ENCODE measurements at places on chromosomes 4 and X.

DNA sequence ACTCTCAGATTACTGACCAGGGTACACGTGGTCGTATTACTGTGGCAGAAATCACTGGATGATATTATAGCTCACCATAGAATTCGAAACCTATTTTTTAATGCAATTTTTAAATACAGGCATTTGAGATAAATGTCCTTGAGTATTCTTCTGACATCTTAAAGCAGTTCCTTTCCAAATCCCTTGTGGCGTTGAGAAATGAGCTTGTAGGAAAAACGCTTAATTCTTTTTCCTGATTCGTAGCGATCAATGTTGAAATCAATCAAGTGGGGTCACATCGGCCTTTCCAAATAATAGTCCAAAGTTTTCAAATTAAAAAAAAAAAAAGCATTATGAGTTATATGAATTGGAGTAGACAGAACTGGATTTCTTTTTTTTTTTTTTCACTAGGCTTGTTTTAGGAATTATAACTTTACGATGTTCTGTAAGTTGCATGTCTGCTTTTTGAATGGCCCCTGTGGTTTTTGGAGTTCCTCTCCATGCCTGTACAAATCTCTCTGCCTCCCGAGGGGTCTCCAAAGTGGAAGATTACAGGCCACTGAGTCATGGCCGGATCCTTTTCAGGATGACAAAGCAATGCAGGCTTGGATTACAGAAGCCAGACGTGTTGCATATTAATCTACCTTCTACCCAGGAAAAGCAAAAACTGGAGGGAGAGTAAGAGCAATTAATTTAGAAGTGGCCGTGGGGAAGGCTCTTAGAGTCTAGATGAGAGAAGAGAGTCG, 226.1 kb downstream of the SHOX start:
- DNase-seq, result no peak

GRCh38 chrX:136906921-136907510, 26.5 kb upstream of the RBMX start:
- no peak for DNase-seq

GRCh38 chr4:125049711-125050110, 265.0 kb upstream of the FAT4 start:
- no peak for DNase-seq

DNA sequence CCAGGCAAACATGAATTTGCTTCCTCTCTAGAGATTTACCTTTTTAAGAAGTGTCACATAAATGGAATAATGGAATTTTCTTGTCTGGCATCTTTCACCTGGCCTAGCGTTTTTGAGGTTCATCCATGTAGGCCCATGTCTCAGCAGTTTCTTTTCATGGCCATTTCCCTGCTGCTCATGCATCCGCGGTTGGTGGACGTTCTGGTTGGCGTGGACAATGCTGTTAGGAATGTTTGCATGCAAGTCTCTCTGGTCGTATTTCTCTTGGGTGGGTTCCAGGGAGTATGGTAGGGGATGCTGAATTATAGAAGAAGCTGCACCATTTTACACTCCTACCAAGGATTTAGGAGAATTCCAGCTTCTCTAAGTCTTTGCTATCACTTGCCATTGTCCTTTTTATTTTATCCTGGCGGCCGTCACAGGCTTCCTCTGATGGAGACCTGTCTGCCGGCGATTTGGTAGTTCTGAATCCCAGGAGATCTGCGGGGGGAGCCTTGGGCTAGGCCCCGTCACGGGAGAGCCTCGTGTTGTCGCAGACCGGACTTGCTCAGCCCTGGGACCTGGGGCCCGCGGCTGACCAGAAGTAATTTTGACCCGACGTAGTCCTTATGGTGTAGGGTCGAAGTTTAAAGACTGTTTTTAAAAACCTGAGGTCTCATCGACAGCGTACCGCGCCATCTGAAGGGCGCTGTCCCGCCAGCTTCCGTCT, 56.9 kb upstream of the TADA2B start:
- DNase-seq, result no peak

DNA sequence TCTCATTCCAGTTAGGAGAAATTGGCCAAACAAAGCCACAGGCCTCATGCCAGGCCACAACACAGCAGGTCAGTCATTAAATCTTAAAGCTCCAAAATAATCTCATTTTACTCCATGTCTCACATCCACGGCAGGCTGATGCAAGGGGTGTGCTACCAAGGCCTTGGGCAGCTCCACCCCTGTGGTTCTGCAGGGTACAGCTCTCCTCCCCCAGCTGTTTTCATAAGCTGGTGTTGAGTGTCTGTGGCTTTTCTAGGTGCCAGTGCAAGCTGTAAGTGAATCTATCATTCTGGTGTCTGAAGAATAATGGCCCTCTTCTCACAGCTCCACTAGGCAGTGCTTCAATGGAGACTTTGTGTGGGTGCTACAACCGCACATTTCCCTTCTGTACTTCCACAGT, 949.2 kb downstream of the TECRL start:
- DNase-seq, result no peak

DNA sequence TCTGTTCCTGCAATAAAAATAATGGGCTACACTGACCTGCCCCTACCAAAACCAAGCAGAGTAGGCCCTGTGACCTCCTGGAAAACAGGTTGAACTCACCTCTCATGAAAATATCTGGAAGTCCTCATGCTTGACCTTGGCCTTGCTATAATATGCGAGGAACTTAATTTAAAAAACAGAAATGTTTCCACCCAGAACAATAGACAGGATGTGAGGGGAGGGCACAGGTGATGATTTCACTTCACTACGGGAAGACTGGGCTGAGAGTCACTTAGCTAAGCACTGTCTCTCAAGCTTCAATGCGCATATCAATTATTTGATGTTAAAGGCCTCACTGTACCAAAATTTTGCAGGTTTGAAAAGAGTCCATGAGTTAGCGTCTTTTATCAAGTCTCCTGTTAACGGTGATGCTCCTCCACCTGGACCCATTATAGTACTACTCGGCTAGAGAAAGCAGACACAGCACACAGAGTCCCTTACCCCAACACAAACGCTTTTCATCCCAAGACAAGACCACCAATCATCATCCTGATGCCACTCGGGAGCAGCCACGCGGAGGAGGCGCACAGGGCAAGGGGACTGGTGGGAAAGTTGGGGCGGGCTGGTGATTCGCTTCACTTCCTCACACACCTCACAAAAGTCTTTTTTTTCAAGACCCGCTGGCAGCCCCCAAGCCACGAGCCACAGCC, 25.9 kb downstream of the ZNF721 start:
- no peak for DNase-seq

- DNase-seq, result no peak
Observed at GRCh38 chr4:62622089-62622488, 1422.0 kb downstream of the ADGRL3 start.

GRCh38 chr4:26964512-26964911, 103.9 kb downstream of the STIM2 start:
- no peak for DNase-seq

GRCh38 chr4:136768925-136769275, 763.4 kb downstream of the PCDH18 start:
- DNase-seq, result no peak

DNA sequence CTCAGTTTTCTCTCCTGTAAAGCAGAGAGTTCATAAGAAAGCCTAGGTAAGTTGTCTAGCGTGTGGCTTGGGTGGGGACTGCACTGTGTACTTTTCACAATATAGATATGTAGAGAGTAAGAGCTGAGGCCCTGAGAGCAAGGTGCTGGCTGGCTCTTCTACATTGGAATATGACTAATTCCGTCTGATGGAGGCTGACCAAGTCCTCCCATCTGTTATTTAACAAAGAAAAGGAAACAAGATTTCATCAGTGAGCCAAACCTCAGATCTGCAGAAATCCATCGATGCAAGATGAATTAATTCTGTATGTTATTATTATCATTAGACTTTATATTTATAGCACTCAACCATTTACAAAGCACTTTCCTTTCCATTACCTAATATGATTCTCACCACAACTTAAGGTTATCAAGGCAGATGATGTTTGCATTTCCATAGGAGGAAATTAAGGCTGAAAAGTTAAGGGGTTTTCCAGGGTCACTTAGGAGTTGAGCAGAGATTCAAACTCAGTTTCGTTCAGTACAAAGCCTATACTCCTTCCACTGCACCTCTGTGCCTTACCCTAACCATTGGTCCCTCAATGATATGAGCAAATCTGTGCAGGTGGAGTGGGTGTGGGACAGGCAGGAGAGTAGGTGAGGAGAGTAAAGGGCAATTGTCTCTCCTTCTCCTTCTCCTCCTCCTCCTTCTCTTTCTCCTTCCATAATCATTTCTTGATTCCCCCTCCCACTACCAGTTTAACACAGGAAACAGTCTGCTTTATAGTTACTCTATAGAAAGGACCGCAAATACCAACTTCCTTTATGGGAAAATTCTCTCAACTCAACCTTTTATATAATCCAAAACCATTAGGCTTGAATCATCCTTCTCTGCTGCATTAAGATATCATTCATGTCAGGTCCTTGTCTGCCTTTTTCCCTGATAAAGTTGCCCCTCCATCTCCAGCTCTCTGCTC, 27.6 kb upstream of the SRD5A3 start:
- DNase-seq, result no peak

DNA sequence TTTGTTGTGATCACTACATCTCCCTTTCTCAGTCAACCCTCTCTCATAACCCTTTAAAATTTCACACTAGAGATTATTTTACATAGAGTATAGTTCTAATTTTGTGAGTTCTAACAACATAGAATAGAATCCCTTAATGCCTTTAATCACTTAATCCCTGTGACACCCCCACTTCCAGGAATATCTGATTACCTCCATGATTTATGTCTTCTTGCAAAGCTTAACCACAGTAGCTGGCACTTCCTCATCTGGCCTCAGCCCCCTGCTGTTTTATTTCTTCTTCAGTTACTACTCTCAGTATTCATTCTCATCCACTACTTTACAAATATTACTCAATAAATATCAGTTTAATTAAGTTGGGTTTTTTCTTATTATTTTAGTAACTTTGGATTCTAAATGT, 340.9 kb downstream of the CENPC start:
- no peak for DNase-seq

Data from stimulated activated CD4-positive, alpha-beta T cell treated with anti-CD3 and anti-CD28 coated beads, Interleukin-1b, Interleukin-23, amount 100 ng/mL, for 1 hour (primary cell).